RCC 7860 (cell line): ENCODE measurements at places on chromosomes 7 and 10.

DNA sequence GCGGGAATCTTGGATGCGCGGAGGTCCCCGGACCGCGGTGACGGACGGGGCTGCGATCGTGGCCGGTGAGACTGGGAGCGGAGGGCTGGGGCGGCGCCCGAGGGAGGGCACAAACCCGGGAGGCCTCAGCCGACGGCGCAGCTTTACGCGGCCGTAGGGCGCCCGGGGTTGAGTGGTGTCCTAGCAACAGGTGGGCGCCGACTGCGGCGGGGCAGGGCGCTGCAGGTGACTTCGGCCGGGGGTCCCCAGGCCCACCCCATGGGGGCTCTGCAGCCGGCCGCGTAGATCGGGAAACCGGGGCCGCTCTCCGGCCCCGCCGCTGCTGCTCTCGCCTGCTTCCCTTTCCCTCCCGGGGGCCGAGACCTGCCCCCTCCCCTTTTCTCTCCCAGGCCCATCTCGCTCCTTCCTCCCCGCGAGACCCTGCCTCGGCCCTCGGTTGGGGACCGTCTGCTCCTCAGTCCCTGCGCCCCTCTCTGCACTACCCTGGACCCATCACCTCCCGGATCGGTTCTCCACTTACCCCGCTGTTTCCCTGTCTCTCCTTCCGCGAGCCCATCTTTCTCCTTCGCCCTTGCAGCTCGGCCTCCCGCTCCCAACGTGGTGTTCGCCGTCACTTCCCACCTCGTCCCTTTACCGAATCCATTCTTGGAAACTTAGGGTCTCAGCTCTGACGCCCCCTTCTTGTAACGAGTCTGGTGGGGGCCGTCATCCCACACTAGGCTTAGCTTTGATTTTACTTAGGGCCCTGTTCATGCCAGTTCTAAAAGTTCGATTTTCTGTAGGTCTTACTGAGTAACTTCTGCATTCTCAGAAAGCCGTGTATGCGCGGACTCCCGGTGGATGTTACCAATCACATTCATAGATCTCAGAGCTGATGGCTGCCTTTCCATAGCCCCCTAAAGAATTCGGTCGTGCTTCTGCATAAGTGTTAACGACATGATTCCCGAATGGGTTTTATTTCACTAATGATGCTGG lies 18.5 kb upstream of the ACBD5 start:
- no peak for DNase-seq

- DNase-seq = no peak
These were observed 372.3 kb upstream of the LRRN3 start for GRCh38 chr7:110718503-110719205.

- no peak for DNase-seq
These were observed 320.9 kb downstream of the WDR11 start for GRCh38 chr10:121171825-121172787.

DNA sequence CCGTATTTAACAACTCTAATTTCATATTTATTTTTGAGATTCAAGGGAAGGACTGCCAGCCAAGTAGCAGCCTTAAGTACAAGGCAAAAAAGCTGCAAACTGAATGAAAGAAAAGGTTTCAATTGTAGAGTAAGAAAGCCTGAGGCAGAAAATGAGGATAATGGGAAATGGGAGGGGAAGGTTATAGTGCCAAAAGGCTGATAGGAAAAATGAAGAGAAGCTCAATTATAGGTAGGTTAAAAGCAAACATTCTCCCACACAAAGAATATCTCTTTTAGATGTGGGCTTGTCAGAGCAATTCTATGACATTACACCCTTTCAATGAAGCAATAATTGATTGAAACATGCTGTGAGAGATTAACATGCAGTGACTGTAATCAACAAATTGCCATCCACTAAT lies 175.3 kb downstream of the RAPGEF5 start:
- no peak for DNase-seq

DNA sequence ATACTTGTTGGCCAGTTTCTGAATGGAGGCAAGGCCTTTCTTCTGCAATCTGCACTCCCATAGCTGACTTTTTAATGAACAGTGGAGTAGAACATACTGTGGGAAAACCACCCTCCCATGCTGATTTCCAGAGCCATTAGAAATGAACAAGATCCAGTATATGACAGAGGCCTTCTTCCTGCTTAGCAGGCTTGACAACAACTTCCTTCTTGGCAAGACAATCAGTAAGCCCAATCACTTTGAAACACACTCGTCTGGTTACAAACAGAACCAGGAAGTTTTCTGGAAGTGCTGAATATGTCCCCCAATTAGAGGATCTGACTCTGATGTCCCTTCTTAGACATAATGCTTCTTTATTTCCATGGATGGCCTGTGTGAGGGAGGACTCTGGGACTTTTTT lies 103.4 kb downstream of the SAMD9 start:
- DNase-seq = no peak
